ENCODE measurements at places on chromosomes 16 and 17. TPM values are rescaled to one million over a fixed set of nuclear protein-coding genes. Genes with fewer than 3 reads are reported as not detected.

The GP1BA gene
- not detected for total RNA-seq

The CD7 gene
- total RNA-seq = not detected

GRCh38 chr16:57364143-57364542 is 5.6 kb downstream of the CCL22 start:
- DNase-seq = no peak

- no peak for DNase-seq
Observed at GRCh38 chr17:78748048-78748729, 33.9 kb downstream of the CYTH1 start.

- no peak for DNase-seq
Observed at GRCh38 chr16:47991491-47991890, 164.3 kb downstream of the ABCC12 start.

DNA sequence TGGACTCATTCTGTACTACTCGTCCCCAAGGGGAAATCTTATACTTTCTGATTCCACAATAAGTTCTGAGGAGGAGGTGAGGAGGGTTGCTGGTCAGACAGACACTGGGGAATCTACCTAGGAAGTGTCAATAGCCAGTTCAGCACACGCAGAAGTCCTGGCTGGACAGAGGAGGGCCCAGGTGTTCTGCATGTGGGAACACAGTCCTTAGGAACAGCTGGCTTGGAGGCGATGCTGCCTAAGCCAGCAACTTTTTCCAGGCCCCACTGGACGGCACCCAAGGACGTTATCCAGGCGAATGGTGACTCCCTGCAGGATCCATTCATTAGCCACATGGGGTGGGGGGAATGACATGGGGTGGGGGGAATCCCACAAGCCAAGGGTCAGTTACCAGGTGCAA is 29.9 kb upstream of the WFIKKN2 start:
- DNase-seq = no peak

DNA sequence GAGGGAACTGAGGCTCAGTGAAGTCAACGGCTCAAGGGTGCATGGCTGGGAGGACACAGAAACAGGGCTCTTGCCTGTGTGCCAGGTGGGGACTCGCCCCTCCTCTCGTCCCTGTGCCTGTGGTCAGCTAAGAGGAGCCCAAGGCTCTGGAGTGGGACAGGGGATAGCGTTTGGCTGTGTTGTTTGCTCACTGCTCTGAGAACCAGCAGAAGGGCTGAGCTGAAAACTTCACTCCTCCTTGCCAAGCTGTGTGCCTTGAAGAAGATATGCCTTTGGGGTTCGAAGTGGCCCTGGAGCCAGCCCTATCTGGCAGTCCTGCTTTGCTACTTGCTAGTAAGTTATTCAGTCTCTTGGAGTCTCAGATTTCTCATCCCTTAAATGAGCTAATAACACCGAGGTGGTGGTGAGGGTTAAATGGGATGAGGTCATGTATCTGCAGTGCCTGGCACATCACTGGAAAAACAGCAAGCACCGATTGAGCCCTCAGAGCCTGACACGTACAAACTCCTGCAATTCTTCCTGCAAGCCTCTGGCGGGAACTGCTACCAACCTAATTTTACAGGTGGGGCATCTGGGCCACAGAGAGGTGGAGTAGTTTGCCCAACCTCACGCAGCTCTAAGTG is 17.7 kb downstream of the FOXL1 start:
- DNase-seq = no peak

DNA sequence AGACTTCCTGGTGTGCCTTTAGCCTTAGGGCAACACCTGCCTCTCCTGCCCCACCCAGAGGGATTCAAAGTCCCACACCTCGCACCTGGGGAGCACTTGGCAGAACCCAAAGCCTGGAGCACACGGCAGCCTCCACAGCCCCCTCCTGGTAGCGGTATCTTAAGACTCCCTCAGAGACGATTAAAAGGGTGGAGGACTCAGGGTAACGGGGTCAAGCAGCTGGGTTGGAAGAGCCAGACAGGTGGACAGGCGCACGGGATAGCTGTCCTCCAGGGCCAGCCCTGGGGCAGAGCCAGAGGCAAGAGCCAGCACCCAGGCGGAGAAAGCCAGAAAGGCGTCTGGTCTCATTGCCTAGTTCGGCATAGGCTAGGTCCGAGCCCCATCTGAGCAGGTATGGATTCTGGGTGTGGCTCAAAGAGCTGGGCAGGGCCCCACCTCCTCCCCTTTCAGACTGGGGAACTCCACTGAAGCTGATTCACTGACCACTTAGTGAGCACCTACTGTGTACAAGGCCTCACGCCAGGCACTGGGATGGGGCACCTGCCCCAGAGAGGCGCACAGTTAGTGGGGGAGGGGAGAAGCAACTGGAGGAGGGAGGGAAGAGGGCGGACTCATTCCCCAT is 55.0 kb upstream of the MEAK7 start:
- no peak for DNase-seq

DNA sequence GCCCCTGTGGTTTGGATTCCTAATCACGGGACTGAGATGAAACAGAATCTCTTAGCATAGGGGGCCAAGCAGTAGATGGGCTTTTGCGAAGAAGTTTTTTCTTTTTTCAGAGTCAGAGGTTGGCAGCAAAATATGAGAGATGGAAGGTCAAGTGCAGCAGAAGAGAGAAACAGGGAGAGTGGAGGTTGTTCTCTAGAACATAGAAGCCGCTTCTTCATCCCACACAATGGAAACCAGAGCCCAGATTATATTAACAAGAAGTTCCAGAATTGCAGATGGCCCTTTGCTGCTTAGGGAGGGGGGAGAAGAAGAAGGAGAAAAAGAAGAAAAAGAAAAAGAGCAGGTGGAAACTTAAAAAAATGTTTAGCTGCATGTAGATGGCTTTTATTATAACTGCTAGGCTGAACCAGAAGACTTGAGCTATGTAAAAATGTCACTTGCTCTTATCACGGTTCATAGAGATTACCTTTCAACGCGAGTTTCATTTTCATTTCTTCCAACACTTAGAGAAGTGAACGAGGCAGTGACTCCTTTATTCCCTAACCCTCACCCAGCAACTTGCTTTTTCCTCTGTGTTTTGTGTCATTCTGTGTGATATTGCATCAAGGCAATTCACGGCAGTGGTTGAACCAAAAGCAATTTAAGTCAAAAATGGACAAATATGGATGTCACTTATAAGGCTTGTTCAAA is 737.5 kb downstream of the WWOX start:
- no peak for DNase-seq

DNA sequence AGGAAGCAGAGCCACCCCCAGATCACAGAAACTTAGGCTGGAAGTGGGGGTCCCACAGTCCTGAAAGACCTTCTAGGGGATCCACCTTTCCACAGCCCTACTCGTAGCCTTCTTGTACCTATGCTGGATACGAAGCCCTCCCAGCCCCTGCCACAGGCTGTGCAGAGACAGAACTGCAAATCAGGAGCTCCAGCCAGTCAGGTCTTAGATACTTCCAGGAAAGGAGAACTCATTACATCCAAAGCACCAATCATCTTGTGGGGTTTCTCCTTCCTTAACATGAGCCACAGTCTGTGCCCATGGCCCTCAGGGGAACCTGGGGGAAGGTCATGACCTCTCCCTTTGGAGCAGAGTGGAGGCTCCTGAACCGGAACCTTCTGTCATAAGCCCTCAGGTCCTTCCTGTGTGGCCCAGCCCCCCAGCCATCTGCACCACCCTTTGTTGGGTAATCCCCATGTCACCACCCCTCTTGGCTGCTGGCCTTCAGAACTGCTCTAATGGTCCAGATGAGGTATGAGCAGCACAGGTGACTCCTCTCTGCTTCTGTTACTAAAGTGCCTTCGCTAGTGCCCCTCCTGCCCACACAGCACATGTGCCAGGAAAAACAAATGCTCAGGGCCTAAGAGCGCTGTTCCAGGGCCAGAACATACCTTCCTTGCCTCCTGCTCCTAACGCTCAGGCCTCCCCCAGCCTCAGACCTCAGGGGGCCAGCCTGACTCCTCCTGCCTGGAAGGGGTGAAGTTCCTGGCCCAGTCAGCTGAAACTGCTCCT is 14.6 kb downstream of the SRCIN1 start:
- no peak for DNase-seq
